ENCODE measurements at places on chromosomes 12 and 14. TPM values are rescaled to one million over a fixed set of nuclear protein-coding genes. Genes with fewer than 3 reads are reported as not detected.

DNA sequence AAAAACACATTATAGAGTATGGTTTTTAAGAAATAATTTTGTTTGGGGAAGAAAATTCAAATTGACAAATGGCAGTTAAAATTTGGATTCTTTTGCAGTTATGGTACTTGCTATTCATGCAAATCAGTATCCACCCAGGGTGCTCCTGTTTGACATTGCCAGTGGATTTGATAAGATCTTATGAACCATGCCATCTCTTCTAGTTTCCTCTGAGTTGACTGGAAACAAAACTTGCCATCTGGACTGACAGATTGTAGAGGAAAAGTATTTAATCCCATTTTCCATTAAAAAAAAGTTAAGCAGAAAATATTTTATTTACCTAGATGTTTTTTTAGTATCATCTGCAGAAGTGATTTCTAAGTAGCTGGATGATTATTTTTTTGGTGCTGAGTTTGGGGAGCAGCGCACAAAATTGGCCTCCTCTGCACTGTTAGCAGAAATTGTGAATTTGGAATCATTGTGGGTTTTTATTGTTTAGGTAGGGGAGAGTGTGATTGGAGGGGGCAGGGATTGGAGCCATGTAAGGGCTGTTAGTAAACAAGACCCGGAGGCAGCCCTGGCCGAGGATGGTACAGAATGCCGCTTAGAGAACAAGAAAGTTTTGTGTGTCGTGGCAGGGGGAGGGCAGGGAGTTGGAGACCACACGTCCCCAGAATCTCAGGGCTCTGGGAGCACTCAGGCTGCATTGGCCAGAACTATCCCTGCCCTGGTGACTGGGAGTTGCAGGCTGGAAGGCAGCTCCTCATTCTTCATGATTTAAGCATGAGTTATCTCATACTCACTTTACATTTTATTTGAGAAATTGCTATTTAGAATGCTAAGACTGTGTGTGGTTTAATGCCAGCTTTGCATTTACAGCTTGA lies 56.6 kb downstream of the WDR20 start:
- no peak overlapping the region for H3K4me3 ChIP-seq
- H3K27me3 ChIP-seq, result no peaks in the 10 kb centered on the region
- H3K27ac ChIP-seq, result no peak overlapping the region
- peaks cover 37% of the 10 kb centered on the region for H3K4me1 ChIP-seq
- no peak for DNase-seq

Gene PIWIL1
- total RNA-seq, result not detected

- no peak for DNase-seq
- no peaks in the 10 kb centered on the region for H3K4me1 ChIP-seq
- H3K36me3 ChIP-seq, result no peaks in the 10 kb centered on the region
Measured at GRCh38 chr14:30191639-30192279, 264.1 kb upstream of the PRKD1 start.

- peaks cover 86% of the 10 kb centered on the region for H3K27me3 ChIP-seq
- H3K36me3 ChIP-seq, result no peaks in the 10 kb centered on the region
- peak within 1 kb of the TSS; percentile 32 for H3K4me3 ChIP-seq
- H3K4me1 ChIP-seq, result peaks cover 27% of the 10 kb centered on the region
- peak within 1 kb of the TSS; percentile 28 for H3K27ac ChIP-seq
- DNase-seq, result peak; percentile 67
Measured at GRCh38 chr12:54032627-54033100, at the start of gene HOXC5. Gene HOXC5, plus strand, starts transcription at chr12:54033050. Its CDS starts 73 bp downstream, at chr12:54033123.

DNA sequence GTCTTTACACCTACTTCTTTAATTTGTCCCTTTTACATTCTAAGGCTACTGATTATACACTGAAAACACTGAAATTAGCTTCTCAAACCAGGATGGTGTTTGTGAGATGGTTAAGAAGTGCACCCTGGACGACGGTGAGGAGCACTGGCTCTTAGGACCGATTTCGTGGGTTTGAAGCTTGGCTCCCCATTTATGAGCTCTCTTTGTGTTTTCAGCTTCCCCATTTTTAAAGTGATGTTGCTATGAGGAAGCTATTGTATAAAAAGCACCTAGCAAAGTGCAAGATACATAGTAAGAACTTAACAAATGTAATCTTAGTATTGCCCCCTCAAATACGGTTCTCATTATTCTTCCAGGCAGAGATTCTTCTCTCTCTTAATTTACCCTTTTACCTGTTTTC lies 4.7 kb downstream of the NFYB start:
- H3K4me1 ChIP-seq, result peaks cover 20% of the 10 kb centered on the region
- H3K27ac ChIP-seq, result no peak overlapping the region
- H3K36me3 ChIP-seq, result peaks cover 20% of the 10 kb centered on the region
- no peak overlapping the region for H3K4me3 ChIP-seq
- no peaks in the 10 kb centered on the region for H3K27me3 ChIP-seq

Gene TMEM30B
- total RNA-seq, result 0.30 TPM

Measured in activated CD4-positive, alpha-beta T cell treated with anti-CD3 and anti-CD28 coated beads, Interleukin-2, amount 10 ng/mL, durations not matched to agents 7 days and 5 days (primary cell).